Thymus (tissue), 14 donors: ENCODE measurements at places on chromosomes 5 and 9. TPM values are rescaled to one million over a fixed set of nuclear protein-coding genes. Genes with fewer than 3 reads are reported as not detected.

SELENOP gene
- 115 TPM for total RNA-seq

POLR3G gene
- total RNA-seq: 3.3 TPM

FOXD4L3 gene
- total RNA-seq: 0.94 TPM

PCDHGB7 gene
- total RNA-seq: 0.85 TPM

POLK gene
- total RNA-seq: 23.1 TPM

- peaks cover 5% of the 10 kb centered on the region for H3K4me1 ChIP-seq
- H3K27me3 ChIP-seq: no peaks in the 10 kb centered on the region
Measured at GRCh38 chr5:79759848-79760247, 70.2 kb downstream of the CMYA5 start.

DNA sequence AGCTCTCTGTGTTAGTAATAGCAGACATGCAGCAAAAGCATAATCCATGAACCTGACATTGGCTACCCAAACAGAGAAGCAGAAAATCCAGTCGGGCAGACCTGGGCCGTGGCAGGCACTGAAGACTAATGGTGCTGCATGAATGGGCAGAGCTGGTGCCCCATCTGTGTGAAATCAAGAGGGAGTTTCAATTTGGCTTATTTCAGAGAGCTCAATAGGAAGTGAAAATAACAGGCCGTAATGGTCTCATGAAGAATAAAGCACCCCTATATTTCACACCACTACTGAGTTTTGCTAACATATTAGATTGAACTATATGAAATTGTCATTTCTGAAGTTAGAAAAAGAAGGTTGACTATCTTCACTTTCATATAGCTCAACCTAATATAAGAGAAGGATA is 149.7 kb downstream of the ENC1 start:
- H3K4me3 ChIP-seq: no peak overlapping the region
- H3K27me3 ChIP-seq: no peaks in the 10 kb centered on the region
- DNase-seq: no peak
- H3K36me3 ChIP-seq: no peaks in the 10 kb centered on the region

- H3K36me3 ChIP-seq: no peaks in the 10 kb centered on the region
- no peak overlapping the region for H3K4me3 ChIP-seq
- no peaks in the 10 kb centered on the region for H3K27me3 ChIP-seq
- H3K27ac ChIP-seq: no peak overlapping the region
Measured at GRCh38 chr9:4604678-4605095, 57.4 kb upstream of the PLPP6 start.

- H3K4me1 ChIP-seq: peaks cover 3% of the 10 kb centered on the region
- H3K36me3 ChIP-seq: peaks cover 2% of the 10 kb centered on the region
- no peak overlapping the region for H3K4me3 ChIP-seq
- no peak overlapping the region for H3K27ac ChIP-seq
Measured at GRCh38 chr9:92360083-92360482, 34.3 kb downstream of the CENPP start.

DNA sequence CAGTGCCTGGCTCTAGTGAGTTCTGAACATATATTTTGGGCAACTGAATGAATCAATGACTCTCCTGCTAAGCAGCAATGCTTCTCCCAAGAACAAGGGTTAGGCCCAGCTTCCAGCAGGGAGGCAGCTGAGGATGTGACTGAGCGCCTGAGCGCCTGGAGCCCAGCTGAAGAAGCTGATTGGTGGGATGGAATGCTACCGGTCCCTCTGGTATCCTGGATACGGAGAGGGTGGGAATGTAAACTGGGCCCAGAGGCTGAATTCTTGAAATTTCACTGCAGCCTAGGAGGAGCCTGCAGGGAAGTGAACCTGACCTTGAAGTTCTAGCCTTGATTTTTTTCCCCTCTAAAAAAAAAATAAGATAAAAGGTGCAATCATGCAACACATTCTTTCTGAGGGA is 43.2 kb downstream of the WWC1 start:
- H3K36me3 ChIP-seq: no peaks in the 10 kb centered on the region
- H3K27ac ChIP-seq: no peak overlapping the region
- H3K27me3 ChIP-seq: no peaks in the 10 kb centered on the region
- no peaks in the 10 kb centered on the region for H3K4me1 ChIP-seq

- H3K27ac ChIP-seq: no peak overlapping the region
- no peaks in the 10 kb centered on the region for H3K27me3 ChIP-seq
- DNase-seq: no peak
- H3K4me3 ChIP-seq: no peak overlapping the region
- H3K36me3 ChIP-seq: no peaks in the 10 kb centered on the region
- no peaks in the 10 kb centered on the region for H3K4me1 ChIP-seq
Measured at GRCh38 chr5:18305288-18305924, 671.1 kb downstream of the TAF11L14 start.

DNA sequence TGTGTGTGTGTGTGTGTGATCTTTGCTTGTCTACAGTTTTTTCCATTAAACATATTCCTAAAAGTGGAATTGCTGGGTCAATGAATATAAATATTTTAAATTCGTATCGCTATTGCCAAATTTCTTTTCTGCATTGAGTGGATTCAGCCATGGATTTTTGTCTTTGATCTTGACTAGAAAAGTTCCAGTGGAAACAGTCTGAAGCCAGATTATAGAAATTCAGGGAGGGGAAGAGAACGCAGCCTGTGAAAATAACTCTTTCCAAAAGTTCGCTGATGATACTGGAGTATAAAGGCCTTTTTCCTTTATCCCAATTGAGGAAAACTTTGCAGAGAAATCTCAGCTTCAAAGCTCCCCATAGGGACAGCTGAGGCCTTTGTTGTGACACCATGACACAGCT is 292.3 kb upstream of the CD180 start:
- H3K4me3 ChIP-seq: no peak overlapping the region
- H3K27ac ChIP-seq: no peak overlapping the region
- H3K27me3 ChIP-seq: no peaks in the 10 kb centered on the region
- no peak for DNase-seq

DNA sequence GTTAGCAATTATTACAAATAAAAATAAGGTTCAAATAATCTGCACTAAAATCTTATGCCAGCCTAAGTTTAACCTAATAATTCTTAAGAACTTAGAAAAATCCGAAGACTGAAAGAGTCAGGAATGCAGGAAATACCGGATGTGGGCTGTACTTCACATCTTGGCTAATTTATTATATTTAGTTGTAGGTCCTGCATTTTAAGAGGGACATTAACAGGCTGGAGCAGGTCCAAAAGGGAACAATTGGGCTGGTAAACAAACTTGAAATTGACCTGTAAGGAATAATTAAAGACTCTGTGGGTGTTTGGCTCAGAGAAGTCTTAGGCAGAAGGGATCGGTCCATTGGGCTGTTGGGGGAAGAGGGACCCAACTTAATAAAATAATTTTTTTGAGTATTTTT is 18.4 kb downstream of the GLRA1 start:
- H3K27me3 ChIP-seq: no peaks in the 10 kb centered on the region
- H3K4me3 ChIP-seq: no peak overlapping the region
- DNase-seq: no peak

DNA sequence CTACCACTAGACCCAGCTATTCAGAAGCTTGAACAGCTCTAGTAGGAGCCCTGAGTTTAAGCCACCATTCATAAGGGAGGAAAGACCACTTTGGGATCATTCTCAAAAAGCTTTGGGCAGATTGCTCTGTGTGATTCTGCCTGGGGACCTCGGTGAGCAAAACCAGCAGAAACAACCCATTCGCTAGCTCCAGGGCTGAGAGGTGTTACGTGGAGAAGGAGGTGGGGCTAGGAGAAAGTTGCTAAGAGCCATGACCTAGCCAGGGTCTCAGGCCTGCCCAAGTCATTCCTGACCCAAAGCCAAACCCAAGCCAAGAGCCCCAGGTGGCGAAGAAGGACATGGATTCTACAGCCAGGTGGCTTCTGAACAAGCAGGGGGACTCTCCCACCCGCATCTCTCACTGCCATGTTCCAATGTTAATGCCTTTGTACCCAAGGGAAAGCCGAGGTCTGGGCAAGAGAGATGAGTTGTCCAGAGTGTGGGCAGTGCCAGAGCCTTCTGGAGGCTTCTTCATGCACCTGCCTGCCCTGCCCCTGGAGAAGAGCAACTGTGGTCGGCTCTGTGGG is 4.0 kb upstream of the BARHL1 start:
- no peaks in the 10 kb centered on the region for H3K36me3 ChIP-seq
- no peak for DNase-seq
- no peak overlapping the region for H3K4me3 ChIP-seq
- H3K4me1 ChIP-seq: peaks cover 4% of the 10 kb centered on the region
- no peak overlapping the region for H3K27ac ChIP-seq
- H3K27me3 ChIP-seq: peaks cover 61% of the 10 kb centered on the region

GRCh38 chr5:102654559-102655349 is 100.4 kb upstream of the PAM start:
- DNase-seq: no peak
- no peak overlapping the region for H3K27ac ChIP-seq
- H3K4me1 ChIP-seq: no peaks in the 10 kb centered on the region
- no peaks in the 10 kb centered on the region for H3K36me3 ChIP-seq

DNA sequence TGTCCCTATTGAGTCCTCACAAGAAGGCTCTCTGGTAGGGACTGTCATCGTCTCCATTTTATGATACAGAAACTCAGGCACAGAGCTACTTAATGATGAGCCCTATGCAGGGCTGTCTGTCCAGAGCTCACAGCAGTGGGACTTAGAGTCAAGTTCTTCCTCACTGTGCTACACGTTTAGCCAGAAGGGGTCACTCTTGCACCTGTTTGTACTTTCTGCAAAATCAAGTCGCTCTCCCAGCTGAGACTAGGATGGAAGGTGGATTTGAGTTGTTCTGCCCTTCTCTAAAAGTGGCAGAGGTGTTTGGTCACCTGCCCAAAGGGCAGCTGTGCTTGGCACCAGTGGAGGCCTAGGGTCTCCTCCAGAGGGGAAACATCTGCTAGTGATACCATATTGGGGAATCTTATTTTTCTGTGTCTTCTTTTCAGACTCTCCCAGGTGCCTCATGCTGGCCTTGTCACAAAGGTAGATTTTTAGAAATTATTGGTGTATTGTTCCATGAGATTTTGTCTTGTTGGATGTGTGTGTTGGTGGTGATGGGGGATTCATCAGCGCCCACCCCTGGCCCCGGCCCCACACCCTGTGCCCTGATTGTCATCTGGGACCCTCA is 104.2 kb downstream of the PPARGC1B start:
- peak; percentile 57 for DNase-seq
- no peaks in the 10 kb centered on the region for H3K27me3 ChIP-seq
- no peak overlapping the region for H3K4me3 ChIP-seq
- H3K4me1 ChIP-seq: no peaks in the 10 kb centered on the region
- peaks cover 3% of the 10 kb centered on the region for H3K36me3 ChIP-seq

DNA sequence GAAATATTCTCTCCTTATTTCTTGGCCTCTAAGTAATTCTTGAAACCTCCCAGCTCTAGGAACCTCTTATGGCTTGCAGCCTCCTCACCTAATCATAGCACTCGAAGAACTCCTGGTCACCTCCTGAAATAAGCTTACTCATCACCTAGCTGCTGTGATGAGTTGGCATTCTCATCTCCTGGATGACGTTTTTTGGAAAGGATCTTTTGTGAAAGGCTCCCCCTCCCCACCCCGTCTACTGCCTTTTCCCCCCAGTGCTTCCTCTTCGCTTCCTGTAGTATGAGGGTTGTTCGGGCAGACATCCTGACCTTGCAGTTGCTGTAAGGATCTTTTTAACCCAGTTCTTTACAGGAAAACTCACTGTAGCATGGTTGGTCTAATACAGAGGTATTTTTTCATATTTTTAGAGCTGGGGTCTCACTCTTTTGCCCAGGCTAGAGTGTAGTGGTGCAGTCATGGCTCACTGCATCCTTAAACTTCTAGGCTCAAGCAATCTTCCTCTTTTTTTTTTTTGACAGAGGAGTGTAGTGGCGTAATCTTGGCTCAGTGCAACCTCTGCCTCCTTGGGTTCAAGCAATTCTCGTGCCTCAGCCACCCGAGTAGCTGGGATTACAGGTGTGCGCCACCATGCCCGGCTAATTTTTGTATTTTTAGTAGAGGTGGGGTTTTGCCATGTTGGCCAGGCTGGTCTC is 41.8 kb downstream of the ARHGAP26 start:
- no peak for DNase-seq
- H3K27me3 ChIP-seq: no peaks in the 10 kb centered on the region
- H3K4me3 ChIP-seq: no peak overlapping the region
- H3K36me3 ChIP-seq: no peaks in the 10 kb centered on the region

DNA sequence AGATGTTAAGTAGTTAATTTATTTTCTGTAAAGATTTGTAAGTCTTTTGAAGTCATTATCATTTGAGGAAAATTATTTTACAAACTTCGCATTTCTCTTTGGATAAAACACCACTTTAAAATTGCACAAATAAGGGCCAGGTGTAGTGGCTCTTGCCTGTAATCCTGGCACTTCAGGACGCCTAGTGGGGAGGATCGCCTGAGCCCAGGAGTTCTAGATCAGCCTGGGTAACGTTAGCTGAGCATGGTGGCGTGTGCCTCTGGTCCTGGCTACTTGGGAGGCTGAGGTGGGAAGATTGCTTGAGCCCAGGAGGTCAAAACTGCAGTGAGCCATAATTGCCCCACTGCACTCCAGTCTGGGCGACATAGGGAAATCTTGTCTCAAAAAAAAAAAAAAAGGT is 185.5 kb downstream of the KDM4C start:
- no peaks in the 10 kb centered on the region for H3K36me3 ChIP-seq
- no peak overlapping the region for H3K4me3 ChIP-seq
- H3K27ac ChIP-seq: no peak overlapping the region
- no peaks in the 10 kb centered on the region for H3K4me1 ChIP-seq
- DNase-seq: no peak
- H3K27me3 ChIP-seq: no peaks in the 10 kb centered on the region

GRCh38 chr5:14628346-14628745 is 36.2 kb upstream of the OTULIN start:
- DNase-seq: peak; percentile 62
- no peaks in the 10 kb centered on the region for H3K27me3 ChIP-seq
- no peaks in the 10 kb centered on the region for H3K36me3 ChIP-seq
- no peaks in the 10 kb centered on the region for H3K4me1 ChIP-seq
- H3K4me3 ChIP-seq: no peak overlapping the region

- no peak overlapping the region for H3K4me3 ChIP-seq
- H3K36me3 ChIP-seq: no peaks in the 10 kb centered on the region
- no peak overlapping the region for H3K27ac ChIP-seq
- DNase-seq: no peak
Measured at GRCh38 chr5:65876496-65876895, 49.9 kb upstream of the ERBIN start.

DNA sequence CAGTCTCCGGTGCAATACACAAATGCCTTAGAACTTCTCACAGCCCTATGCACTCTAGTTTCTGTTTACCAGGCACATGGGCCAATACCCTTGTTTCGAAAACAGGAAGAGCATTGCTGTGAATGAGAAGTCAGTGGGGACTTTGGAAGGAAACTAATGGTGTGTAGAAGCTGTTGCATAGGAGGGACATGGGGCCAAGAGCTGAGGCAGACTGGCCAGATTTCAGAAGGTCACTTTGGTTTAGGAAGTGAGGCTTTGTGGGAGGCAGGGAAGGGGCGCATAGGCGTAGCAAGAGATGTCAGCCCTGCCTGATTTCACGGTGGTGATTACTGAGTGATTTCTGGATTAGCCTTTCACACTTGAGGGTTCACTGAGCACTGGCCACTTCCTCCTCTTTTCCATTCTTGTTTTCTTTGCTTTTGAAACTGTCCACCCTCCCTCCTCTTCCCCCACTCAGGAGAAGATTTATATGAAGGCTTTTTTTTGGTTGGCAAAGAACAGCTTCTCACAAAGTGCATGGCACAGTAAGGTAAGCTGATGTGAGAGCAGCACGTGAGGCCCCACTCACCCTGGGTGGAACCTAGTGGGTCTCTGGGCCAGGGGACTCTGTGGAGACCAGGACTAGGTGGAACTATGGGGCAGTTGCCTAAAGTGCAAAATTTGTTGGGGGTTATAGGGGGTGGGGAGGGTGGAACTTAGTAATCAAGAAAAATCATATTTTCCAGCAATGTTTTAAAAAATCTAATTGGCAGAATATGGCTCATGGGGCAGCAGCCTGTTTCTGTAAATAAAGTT is 6.1 kb upstream of the TMEM252 start:
- no peaks in the 10 kb centered on the region for H3K36me3 ChIP-seq
- no peak overlapping the region for H3K4me3 ChIP-seq
- H3K4me1 ChIP-seq: no peaks in the 10 kb centered on the region
- DNase-seq: no peak
- H3K27me3 ChIP-seq: no peaks in the 10 kb centered on the region
